HS-5 (cell line): ENCODE measurements at places on chromosomes 1 and 21.

DNA sequence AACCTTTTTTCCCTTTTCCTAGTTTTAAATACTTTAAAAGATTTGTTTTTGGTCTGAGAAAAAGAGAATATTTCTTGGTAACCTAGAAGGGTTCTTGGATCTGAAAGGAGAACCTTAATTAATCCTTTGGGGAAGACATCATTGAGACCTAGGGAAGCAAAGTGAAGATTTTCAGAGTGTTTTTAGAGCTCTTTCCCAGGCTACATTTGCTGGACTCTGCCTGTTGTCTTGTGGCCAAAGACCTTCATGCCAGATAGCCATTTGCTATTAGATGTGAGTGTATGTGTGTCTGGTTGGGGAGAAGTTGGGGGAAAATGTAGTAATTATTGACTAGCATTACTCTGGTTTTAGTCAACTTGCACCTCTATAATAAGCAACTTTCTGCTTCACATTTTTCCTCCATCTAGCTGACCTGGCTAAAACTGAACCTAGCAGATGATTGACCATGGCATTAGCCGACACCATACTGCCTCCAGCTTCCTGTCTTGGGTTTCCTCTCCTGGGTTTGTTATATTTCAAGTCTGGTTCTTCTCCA is 239.1 kb downstream of the USP25 start:
- no peak for DNase-seq

GRCh38 chr1:236140705-236141446 is 1.5 kb upstream of the GPR137B start:
- DNase-seq: no peak

- no peak for DNase-seq
These were observed 39.3 kb downstream of the MAGI3 start for GRCh38 chr1:113429461-113430153.

GRCh38 chr1:94418664-94419655 is 771 bp downstream of the ABCD3 start:
- DNase-seq: peak; percentile 26

GRCh38 chr1:160949881-160950280 is 4.7 kb downstream of the ITLN2 start:
- no peak for DNase-seq

DNA sequence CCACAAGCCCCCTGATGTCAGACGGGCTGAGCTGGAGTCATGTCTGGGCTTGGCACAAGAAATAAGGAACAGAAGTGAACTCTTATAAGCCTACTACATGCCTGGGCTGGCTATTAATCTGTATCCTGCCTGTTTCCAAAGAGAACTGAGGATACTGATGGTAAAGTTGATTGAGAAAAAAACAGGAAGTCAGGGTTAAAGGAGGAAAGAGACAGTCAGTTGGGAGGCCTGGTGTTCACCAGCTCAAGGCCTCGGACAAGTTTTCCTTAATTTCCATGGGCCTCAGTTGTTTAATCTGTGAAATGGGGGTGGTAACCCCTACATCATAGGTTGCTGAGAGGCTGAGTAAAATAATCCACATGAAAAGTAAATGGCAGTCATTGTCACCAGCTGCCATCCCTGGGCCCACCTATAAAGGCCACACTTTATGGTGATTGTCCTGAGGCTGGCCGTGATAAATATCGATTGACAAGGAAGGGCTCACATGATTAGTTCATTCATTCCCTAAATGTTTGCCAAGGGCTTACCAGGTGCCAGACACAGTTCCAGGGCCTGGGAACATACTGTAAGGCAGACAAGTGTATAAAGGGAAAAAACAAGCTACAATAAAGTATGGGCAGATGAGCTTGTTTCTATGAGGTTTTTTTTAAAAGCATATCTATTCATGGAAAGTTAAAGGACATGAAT is 2.8 kb downstream of the ALDH4A1 start:
- DNase-seq: no peak

DNA sequence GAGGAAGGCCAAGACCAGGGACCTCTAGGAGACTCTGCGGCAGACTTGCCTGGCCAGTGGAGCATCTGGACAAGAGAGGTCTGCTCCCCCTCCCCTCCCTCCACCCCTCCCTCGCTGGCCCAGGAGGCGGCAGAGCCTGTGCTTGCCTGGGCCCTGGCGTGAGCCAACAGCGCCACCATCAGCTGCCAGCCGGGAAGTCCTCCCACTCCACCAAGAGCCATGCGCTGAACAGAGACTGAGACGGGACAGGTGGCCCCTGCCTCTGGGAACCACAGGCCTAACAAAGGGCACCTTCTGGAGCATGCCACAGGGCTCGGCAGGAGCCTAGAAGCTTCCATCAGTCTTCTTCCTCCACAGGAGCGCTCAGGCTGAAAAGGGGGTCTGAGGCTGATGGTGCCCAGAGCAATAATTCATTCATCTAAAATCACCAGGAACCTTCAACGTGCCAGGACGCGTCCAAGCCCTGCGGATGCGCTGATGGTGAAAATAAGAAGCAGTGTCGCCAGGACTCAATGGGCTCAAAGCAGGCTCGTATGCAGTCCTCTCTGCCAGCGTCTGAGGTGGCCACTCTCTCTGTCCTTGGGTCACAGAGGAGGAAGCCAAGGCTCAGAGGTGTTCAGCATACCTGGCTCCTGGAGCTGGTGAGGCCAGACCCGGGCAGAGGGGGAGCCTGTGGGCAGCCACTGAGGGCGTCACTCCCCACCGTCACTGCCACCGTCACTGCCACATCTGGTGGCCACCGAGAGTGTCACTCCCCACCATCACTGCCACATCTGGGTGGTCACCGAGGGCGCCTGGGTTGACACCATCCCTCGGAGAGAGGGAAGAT is 161.2 kb downstream of the NPHP4 start:
- no peak for DNase-seq

DNA sequence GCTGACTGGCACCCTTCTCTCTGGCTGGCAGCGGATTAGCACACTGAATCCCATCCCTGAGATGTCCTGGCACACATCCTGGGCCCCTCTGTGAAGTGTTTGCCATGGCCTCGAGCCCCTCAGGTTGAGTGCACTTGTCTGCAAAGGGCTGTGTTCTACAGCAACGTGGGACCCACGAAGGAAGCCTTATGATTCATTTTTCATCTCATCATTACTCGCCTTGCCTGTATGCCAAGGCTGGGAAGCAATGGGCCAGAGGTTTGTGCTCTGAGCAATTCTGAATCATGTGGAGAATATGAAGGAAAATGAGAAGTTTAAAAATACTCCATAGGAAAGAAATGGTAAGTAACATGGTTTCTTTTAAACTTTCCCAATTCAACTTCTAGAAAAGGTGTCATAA is 124.8 kb upstream of the LMO4 start:
- DNase-seq: peak; percentile 46
